Stimulated activated naive CD8-positive, alpha-beta T cell treated with anti-CD3 and anti-CD28 coated beads, Interleukin-15, Interleukin-2, amounts not matched to agents 100 U/mL and 50 U/mL, for 24 hours (primary cell): ENCODE measurements at places on chromosomes 5 and 9.

DNA sequence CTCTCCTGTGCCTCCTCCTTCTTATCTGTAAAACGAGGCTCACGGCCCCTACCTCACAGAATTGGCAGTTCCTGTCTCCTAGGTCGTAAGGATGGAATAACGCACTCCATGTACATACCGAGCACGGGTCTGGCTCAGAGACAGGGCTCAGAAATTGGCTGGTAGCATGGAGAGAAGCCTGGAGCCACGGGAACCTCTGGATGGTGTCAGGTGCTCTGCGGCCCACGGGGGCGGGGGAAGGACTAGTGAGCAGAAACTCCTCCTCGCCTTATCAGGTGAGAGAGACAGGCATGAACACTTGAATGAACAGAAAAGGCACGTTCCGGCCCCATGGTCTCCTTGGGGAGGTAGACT, 15.4 kb upstream of the C5orf47 start:
- peak; percentile 9 for DNase-seq

GRCh38 chr9:92476962-92477361, 5.3 kb downstream of the ASPN start:
- no peak for DNase-seq

DNA sequence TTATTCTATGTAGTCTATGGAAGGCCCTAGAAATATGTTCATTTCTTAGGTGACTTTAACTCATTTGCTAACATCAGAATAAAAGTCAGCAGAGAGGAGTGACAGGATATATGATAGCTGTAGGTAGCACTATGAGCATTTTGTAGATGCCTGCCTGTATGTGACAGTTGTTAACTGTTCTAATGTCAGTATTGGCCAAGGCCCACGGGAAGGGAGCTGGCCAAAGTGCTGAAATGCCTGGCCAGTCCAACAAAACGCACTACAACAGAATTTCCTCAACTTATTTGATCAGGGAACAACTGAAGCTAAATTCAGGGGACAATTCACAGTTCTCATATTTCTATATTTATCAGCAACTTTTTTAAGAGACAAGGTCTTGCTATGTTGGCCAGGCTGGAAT, 20.8 kb downstream of the SV2C start:
- peak; percentile 34 for DNase-seq

DNA sequence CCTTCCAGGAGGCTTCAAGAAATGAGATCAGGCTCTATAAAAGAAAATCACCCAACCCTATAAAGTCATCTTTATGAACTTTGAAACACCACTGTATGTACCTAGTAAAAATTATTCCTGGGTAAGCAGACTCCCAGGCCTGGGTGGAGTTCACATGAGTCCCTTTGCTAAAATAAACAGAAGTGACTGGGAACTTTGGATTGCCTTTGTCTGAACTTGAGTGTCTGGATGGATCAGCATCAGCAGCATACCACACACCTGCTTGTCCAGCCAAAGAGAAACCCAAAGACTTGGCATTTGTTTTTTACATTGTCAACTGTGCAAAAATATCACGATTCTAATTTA, 79.6 kb upstream of the CDKN2B start:
- DNase-seq = no peak

DNA sequence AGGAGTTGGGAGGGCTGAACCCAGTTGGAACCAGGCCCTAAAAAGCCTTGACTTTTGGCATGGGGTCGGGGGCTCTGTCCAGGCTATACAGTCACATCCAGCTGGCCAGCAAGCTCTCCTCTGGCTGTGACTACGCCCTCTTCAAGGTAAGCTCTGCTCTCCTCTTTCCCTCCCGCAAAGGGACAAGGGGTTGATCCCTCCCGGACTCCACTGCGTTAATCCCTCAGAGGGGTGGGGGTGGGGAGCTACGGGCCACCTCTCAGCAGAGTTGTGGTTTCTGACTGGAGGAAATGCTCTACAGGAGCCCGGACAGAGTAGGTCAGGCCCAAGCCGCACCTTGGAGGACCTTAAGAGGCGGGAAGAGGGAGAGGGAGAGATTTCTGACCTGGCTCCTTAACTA, 3.0 kb upstream of the TSPAN17 start:
- no peak for DNase-seq

DNA sequence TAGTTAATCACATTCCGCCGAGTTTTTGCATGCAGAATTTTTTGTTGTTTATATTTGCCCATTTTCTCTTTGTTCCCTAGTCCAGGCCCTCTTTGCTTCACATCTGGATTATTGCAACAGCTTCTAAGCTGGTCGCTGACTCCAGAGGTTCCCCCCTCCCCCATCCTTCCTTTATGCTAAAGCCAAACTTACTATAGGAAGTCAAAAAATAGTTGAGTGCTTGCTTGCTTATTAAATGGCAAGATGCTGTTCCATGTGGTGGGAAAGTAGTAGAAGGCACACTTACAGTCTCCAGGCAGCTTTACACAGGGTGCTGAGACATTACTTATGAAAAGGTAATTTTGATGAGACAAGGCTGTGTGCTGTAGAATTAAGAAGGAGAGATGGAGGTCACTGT, 1.3 kb downstream of the ZBTB34 start:
- no peak for DNase-seq

DNA sequence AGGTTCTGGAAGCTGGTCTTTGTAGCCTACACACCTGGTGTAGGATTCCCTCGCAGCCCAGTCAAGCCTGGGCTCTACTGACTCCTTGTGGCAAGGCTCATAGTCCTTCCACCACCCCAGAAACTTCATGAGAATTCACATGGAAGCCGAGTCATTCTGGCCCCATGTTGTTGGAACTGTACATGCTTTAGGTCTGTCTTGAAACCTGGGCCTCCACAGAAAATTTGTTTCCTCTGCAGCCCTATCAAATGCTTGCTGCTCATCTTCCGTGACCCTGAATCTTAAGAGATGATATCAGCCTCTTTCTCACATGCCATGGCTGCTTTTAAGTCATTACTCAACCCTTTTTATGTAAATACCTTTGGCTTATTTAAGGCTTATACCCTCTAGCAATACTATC, 113.4 kb upstream of the GRHPR start:
- peak; percentile 15 for DNase-seq

DNA sequence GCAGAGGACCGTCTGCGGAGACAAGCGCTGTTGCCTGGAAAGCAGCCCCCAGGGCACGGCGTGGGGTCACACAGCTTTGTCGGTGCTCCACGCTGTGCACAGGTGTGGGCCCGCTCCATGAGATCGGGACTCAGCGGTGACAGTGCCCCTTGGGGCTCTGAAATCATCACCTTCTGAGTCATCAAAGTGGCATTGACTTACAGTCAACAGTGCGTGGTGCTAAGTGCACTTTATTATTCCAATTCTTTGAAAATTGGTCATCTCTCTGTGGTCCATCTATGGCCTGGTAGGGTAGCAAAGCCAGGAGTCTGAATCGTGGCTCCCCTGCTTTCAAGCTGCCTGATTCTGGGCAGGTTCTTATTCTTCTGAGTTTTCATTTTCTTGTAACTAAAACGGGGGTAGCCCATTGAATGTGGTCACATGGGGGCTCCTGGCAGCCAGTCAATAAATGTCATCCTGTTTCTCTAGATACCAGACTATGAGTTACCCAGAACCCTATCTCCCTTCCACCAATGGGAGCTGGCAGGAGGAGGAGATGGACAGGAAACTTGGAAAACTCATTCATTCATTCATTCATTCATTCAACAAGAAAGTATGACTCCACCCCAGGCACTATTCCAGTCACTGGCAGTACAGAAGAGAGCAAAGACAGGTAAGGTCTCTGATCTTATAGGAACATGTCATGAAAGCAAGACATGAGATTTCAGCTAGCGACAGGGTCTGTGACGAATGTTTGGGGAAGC, 20.3 kb upstream of the UNC5A start:
- DNase-seq = no peak

GRCh38 chr5:26237489-26237888, 800.9 kb downstream of the CDH9 start:
- DNase-seq = no peak

- DNase-seq = no peak
Measured at GRCh38 chr9:97990259-97990658, 7.1 kb downstream of the ANP32B start.

- DNase-seq = no peak
Measured at GRCh38 chr5:14349029-14349428, 205.9 kb downstream of the TRIO start.

GRCh38 chr5:176535101-176535663, 2.0 kb downstream of the RNF44 start:
- peak; percentile 59 for DNase-seq

- no peak for DNase-seq
Measured at GRCh38 chr5:31573494-31574142, 41.5 kb downstream of the C5orf22 start.

DNA sequence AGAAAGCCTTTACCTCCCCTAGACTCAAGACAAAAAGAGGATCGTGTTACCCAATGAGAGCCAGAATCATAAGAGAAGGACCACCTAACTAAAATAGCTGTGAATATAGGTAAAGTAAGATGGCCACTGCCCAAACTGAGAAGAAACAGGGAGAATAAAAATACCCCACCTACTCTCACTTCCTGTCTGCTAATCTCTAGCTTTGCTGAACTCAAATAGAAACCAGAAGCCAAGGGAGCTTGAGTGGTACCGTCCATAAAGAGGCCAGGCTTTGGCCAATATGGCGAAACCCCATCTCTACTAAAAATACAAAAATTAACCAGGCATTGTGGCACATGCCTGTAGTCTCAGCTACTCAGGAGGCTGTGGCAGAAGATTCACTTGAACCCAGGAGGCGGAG, 123.0 kb upstream of the FST start:
- no peak for DNase-seq

GRCh38 chr5:59421986-59422941, 471.3 kb downstream of the PDE4D start:
- no peak for DNase-seq

DNA sequence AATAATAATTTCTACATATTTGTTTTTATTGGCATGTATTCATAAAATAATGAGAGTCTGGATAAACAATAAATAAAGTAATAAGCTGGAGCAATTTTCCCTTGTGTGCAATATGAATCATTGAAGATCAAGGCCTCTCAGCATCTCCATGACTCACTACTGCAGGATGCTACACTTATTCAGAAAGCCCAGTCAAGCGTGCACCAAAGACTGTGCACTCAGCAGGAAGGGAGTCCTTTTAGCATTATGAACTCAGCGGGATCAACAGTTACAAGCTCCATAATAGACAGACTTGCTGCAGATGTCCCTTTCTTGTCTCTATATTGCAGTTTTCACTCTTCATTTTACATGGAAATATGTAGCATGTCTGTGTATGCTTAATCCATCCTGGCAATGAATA, 485.3 kb downstream of the CDH9 start:
- DNase-seq = no peak

DNA sequence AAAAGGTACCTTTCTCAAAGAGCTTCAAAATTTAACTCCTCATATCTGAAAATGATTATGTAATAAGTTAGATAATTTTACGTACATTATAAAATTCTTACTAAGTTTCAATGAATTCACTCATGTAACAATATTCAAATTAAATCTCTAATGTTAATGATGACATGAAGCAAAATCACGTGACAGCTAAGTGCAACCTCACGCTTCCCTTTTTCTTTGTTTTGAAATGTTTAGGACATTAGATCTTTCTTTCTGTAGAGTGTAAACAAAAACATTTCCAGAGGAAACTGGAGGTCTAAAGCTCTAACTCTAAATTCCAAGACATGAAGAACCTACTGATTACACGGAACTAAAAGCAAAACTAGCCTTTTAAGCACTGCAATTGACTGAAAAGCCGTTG, 227.3 kb upstream of the TBCA start:
- no peak for DNase-seq

DNA sequence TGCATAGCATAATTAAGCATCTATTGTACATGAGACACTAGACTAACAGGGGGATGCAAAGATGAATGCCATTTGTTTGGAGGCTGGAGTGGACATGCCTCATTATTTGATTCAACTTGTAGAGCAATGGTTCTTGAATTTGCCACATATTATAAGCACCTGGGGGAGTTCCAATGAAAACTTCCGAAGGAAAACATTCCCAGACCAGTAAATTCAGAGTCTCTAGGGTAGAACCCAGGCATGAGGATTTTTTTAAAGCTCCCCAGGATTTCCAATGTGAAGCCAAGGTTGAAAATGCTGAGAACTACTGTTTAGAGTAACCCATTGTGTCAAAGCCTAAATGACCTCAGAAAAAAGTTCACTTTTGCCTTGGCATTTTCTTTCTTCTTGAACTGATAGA, 93.9 kb upstream of the ITGA1 start:
- no peak for DNase-seq

GRCh38 chr9:4665357-4665756, 923 bp downstream of the SPATA6L start:
- no peak for DNase-seq

DNA sequence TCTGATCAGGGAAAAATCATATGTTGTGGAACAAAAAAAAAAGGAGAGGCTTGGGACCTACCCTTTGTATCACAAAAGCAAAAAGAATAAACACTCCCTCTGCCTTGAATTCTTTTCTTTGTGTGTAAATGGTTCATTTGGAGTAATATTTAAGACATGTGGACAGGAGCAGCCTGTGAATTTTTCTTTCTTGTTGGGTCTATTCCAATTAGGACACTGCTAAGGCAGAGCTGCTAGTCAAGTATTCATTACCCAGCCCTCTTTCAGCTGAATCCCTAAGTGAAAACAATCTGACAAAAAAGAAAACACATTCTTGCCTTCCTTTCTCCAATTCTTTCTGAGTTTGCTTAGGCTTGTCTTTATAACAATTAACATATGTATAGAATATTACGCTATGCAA, 330.0 kb downstream of the EBF1 start:
- no peak for DNase-seq

DNA sequence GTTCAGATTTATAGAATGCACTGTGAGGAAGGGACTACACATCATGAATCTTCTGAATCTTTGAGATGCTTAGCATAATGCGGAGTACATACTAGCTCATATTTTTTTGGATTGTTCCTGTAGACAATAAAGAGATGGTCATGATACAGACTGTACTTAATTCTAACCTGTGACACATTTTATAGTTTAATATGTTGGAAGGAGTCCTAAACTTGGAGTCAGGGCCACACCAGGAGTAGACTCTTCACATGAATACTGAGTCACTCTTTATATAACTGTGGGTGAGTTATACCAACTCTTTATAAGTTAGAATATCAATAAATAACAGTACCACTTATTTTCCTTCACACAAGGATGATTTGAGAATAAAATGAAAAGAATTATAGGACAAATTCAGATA, 16.9 kb downstream of the C9orf85 start:
- DNase-seq = no peak

- DNase-seq = no peak
Measured at GRCh38 chr5:82820961-82821845, 256.0 kb downstream of the TMEM167A start.

- no peak for DNase-seq
Measured at GRCh38 chr5:7209658-7210057, 186.3 kb upstream of the ADCY2 start.

- DNase-seq = no peak
Measured at GRCh38 chr9:14500705-14501104, 186.8 kb upstream of the NFIB start.

DNA sequence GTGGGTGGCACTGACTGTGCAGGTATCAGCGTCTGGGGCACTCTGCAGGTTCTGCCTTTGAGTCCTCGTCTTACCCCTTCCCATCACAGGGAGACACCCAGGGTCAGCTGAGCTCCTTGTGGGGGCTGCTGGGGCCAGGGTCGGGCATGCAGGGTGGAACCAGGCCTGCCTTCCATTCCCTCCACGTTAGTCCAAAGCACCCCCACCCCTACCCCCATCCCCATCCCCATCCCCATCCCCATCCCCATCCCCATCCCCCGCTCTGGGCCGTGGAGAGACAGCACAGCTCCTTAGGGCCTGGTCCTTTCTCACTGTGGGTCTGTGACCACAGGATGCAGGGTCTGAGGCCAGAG, 1.6 kb upstream of the PITX1 start:
- no peak for DNase-seq
